ENCODE measurements at places on chromosomes 5 and 9.

DNA sequence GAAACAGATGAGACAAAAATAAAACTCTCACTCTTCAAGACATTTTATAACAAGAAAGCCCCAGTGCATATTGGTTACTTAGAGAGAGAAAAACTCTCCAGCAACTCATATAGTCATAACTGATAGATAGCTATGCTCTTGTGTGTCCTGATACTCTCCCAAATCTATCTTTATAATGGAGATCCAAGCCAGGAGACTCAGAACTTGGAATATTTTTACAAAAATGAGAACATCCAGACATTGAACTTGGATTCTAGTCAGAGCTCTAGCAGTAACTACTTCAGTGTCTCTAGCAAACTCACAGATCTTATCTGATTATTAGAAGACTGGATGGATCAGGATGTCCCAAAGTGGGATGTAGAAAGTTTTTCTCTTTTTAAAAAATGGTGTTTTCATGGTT lies 412.7 kb upstream of the BRINP1 start:
- no peak for DNase-seq

DNA sequence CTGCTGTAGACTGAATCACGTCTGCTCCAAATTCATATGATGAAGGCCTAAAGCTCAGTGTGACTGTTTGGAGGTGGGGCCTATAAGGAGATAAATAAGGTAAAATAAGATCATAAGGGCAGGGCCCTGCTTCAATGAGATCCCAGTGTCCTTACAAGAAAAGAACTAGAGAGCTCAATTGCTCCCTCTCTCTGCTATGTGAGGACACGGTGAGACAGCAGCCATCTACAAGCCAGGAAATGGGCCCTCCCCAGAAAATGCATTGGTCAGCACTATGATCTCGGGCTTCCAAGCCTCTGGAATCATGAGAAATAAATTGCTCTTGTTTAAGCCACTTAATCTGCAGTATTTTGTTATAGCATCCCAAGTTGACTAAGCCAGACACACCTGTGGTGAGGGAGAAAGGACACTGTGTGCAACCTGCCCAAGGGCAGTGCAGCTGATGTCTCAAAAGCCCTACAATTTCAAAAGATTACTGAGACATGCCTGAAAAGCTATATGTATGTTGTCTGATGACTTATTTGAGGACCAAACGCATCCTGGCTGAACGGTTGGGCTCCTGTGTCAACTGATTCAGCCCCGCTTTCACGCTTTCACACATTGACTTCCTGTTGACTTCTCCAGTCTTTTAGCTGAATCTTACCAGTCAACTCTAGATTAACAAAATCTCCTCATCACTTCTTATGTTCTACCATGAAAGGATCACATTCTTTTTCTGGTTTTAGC lies 13.2 kb downstream of the GZMK start:
- no peak for DNase-seq

- peak; percentile 53 for DNase-seq
Observed at GRCh38 chr9:123472862-123473614, 117.0 kb downstream of the CRB2 start.

DNA sequence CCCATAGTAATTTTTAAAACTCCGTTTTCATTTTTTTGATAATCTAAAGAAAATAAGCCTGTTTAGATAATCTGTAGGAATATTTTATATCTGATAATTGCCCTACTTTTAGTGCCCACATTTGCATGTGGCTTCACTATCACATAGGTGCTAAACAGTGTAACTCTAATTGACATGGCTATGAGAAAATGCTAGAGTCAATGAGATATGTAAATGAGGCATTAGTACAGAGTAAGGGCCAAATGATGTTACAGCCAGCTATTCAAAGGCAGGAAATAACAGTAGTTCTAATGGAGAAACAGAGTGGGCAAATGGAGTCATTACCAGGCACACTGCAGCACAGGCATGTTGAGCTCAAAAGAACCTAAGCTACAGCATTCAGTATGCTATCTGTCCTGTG lies 37.3 kb upstream of the GCNT4 start:
- no peak for DNase-seq

- DNase-seq = no peak
Observed at GRCh38 chr5:35205606-35206005, 24.7 kb downstream of the PRLR start.

DNA sequence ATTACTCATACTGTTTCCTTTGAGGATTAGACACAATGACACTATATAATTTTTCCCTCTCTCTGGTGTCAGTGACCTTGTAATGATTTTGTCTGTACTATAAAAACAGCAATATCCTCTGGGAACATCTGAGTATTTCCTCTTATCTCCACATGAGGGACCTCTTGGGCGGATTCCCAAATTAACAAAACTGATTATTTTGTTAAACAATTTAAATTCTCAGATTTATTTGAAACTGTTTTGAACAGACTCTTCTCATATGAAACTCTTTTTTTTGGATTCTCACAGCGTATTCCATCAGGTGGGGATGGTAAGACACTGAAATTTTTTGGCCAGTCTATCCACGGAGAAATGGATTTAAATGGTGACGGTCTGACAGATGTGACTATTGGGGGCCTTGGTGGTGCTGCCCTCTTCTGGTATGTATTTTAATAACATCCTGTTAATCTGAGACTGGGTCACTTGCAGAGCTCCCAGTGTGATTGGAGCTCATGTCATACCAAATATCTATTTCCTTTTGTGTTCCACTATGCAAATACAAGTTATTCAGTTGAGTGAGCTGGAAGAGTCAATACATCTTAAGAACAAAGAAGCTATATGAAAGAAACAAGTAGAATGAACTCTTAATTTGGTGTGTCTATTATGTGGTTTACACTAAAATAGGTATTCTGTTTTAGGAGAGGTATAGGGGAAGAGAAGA lies 73.8 kb upstream of the ITGA2 start:
- peak; percentile 62 for DNase-seq

DNA sequence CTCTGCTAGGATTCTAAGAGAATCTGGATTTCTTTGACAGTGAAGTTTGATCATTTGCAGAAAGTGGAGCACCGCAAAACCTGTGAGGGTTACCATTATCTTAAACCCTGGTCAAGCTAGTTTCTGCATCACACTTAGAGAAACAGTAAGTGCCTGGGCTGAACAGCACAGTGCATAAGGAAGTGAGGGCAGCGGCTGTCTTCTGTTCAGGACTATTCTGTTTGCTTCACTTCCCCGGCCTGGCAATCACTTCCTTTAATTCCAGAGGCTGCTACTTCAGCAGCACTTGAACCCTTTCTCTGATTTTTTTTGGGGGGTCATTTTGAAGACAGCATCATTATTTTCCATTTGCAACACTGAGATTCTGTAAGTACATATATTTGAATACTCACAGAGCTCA lies 32.0 kb downstream of the SEMA6A start:
- DNase-seq = no peak

- DNase-seq = no peak
Observed at GRCh38 chr9:137520614-137521404, 29.4 kb downstream of the PNPLA7 start.

Measured in femur (tissue), 1 donor.